Activated effector memory CD4-positive, alpha-beta T cell treated with anti-CD3 and anti-CD28 coated beads, Interleukin-2, amount 50 U/mL, for 16 hours (primary cell): ENCODE measurements at places on chromosomes 2 and 18.

DNA sequence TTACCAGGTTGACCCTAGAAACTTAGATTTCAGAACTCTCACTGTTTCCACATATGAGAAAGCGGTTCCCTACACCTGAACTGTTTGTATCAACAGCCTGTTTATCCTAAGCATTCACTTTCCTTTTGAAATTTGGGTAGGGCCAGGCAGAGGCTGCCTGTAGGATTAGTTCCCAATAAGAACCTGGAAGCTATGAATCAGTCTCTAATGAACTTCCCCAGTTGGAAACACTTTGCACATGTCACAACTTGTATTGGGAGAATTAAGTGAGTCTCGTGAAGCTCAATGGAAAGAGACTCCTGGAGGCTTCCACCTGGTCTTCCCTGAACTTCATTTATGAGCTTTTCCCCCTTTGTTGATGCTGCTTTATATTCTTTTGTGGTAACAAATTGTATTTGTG is 486.6 kb upstream of the HS6ST1 start:
- DNase-seq, result no peak

GRCh38 chr2:203719456-203720410 is 13.3 kb downstream of the CD28 start:
- DNase-seq, result no peak

DNA sequence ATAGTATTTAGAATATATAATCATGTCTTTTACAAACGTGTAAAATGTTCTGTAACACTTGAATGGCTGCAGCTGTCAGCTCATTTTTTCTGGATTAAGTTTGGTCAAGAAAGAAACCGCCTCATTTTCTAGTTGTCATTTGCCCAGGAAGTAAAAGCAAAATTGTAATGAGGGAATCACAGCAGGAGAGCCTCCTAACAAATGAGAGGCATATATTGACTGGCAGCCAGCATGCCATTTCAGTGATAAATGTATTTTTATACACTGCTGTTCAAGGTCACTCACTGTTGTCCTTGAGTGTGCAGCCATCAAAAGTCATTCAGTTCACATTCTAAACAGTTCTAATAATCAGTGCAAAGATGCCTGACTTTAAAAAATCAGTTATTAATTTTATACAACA is 144.3 kb upstream of the BOD1L2 start:
- DNase-seq, result no peak

- no peak for DNase-seq
Measured at GRCh38 chr2:83370419-83370762, 1088.7 kb downstream of the SUCLG1 start.

DNA sequence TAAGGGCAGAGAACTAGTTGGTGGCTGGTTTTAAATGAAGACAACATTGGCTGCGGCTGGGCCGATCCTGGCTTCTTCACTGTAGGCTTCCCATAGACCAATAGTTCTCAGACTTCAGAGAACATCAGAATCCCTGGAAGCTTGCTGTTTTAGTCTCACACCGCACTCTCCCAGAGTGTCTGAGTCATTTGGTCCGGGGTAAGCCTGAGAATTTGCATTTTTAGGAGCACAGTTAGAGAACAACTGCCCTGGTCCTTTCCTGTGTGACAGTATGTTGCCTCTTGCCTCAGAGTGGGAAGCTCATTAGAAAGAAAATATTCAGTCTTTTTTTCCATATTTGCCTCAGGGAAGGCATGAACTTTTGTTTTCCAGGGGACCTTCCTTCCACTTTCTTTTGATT is 137.1 kb upstream of the GAREM1 start:
- DNase-seq, result no peak
